ENCODE measurements at places on chromosomes 7 and 10. TPM values are rescaled to one million over a fixed set of nuclear protein-coding genes. Genes with fewer than 3 reads are reported as not detected.
A peak's percentile ranks its signal among the peaks of the same experiment; 100 is the strongest.

GRCh38 chr7:50838675-50839377 is 56.1 kb upstream of the GRB10 start:
- DNase-seq, result no peak

DNA sequence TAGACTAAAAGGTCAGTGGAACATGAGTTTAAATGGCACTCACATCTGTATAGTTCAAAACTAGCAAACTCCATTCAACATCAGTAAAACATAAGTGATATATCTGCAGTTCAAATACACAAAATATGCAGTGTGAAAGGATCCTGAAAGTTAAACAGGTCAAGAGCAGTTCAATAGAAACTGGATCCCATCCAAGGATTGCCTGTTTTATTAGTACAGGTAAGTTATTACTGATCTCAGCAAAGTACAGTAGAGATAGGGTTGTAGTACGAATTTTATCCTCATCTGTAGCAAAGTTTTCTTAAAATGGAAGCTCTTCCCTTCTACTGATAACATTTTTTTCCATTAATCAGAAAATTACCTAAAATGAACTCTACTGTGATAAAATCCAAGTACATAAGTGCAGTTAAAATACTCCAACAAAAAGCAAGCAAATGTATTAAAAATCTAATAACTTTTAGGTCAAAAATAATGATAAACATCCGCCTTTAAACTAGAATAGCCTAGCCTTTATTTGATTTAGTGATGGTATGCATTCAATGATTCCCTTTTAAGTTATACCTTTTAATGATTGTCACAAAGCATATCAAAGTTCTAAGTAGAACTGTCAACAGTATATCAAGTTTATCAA is 2.2 kb downstream of the ZNF800 start:
- no peak for DNase-seq

GRCh38 chr7:17584822-17585221 is 286.4 kb downstream of the AHR start:
- DNase-seq, result no peak

SCRN1 gene
- 64.1 TPM for total RNA-seq

GRCh38 chr7:114086537-114086913 is 167.7 kb upstream of the PPP1R3A start:
- DNase-seq, result no peak

- DNase-seq, result no peak
Observed at GRCh38 chr10:127921753-127922145, 14.8 kb downstream of the PTPRE start.

EXOC6 gene
- 390 TPM for total RNA-seq

IRF5 gene
- total RNA-seq, result not detected

DNA sequence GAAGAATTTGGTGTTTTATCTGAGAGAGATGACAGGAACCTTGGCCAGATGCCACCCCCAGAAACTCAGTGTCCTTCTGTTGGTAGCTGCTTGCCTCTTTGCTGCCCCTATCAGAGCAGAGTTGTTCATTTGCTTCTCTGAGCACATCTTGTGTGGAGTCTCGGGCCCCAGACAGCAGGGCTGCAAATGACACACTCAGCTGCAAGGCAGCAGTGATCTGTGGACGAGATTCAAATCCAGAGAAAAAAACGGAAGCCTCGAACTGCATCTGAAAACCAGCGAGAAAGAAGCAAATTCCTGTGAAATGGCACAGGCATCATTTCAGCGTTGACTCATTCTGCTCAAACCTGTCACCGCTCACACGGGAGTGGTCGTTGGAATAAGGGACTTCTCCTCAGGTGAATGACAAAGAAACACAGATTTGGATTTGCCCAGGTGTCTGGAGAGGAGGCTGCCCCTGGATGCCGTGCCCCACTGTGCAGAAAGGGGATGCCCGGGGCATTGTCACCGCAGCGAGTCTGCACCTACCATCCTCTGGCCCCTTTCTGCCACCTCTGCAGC is 144.7 kb downstream of the PFKFB3 start:
- no peak for DNase-seq

GRID2IP gene
- under 0.01 TPM for total RNA-seq

DNA sequence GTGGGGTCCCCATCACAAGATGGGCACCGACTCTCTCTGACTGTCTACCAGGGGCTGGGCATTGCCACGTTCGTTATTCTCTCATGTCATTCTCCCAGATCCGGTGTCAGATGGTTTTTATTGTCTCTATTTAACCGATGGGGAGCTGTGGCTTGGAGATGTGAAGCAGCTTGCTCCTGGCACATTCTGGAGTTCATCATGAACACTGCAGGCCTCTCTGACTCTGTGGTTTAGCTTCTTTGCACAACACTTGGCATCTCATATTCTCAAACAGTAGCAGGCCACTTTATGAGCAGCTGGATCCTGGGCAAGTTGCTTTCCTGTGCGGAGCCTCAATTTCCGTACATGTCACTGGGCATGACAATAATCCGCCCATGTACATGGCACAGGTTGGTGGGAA is 119.9 kb downstream of the LRRC18 start:
- no peak for DNase-seq

DNA sequence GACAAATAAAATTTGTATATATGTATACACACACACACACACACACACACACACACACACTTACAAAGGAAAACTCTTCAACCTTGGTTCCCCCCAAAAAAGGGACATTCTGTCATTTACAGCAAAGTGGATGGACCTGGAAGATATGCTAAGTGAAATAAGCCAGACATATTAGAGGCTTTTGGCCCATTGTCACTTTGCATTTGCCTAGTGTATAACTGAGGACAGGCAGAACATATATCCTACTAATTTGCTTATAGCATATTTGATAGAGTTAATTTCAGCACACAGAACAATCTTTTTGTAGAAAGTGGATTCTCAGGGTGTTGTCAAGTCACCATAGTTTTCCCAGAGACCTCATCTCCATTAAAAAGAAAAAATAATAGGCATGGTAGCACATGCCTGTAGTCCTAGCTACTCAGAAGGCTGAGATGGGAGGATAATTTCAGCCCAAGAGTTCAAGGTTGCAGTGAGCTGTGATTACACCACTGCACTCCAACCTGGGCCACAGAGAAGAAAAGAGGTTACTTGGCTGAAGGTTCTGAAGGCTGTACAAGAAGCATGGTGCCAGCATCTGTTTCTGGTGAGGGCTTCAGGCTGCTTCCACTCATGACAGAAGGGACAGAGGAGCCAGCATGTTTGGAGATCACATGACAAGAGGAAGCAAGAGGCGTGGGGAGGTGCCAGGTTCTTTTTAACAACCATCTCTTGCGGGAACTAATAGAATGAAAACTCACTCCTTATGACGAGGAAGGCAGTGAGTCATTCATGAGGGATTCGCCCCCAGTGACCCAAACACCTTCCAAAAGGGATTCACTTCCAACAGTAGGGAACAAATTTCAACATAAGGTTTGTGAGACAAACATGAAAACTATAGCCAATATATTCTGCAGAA is 135.6 kb downstream of the TMEM168 start:
- peak; percentile 18 for DNase-seq

DNA sequence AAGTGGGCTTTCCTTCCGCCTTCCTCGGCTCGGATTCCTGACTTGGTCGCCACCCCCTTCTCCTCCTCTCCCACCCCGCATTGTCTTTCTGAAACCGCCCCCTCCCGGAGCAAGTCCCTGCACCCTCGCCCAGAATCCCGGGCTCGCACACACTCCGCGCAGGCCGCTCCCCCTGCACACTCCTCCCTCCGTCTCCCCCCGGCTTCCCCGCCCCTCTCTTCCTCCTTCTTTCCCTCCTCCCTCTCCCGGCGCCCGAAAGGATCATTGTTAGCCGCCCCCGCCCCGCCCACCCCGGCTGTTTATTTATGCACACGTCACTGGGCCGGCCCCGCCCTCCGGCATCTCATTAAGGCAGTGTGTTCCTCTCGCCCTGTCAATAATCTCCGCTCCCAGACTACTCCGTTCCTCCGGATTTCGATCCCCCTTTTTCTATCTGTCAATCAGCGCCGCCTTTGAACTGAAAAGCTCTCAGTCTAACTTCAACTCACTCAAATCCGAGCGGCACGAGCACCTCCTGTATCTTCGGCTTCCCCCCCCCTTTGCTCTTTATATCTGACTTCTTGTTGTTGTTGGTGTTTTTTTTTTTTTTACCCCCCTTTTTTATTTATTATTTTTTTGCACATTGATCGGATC is at the start of gene TCF7L2:
Gene TCF7L2, plus strand, starts transcription at position 373 of the 633 bp plus-strand sequence. CDS start 510 bp downstream, outside the sequence.
- peak; percentile 97 for DNase-seq

DNA sequence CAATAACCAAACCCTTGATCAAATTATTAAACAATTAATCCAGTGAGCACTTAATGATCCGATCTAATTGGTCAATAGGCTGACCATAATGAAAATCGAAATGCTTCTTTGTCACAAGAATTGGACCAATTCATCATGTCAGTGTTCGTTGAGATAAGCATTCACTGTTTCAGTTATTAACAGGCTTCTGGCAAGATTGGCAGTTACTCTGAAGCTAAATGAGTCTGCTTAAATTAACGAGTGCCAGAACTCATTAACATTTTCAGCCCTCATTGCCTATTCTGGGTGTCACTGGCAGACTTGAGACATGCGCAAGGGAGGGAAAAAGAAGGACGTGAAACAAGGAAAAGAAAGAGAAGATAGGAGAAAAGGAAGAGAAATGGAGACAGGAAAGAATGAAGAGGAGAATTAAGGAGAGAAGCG is 30.7 kb upstream of the SLC26A3 start:
- no peak for DNase-seq

GRCh38 chr10:61733358-61733940 is 70.7 kb downstream of the CABCOCO1 start:
- peak; percentile 72 for DNase-seq

FAM204A gene
- 28.0 TPM for total RNA-seq
